ENCODE measurements at places on chromosomes 5 and 9.

DNA sequence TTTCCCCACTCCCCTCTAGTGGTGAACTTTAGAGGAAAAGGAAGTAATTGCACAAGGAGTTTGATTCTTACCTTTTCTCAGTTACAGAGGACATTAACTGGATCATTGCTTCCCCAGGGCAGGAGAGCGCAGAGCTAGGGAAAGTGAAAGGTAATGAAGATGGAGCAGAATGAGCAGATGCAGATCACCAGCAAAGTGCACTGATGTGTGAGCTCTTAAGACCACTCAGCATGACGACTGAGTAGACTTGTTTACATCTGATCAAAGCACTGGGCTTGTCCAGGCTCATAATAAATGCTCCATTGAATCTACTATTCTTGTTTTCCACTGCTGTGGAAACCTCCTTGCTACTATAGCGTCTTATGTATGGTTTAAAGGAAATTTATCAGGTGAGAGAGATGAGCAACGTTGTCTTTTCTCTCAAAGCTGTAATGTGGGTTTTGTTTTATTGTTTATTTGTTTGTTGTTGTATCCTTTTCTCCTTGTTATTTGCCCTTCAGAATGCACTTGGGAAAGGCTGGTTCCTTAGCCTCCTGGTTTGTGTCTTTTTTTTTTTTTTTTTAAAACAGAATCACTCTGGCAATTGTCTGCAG, 25.3 kb downstream of the SLC22A5 start:
- no peak for DNase-seq

DNA sequence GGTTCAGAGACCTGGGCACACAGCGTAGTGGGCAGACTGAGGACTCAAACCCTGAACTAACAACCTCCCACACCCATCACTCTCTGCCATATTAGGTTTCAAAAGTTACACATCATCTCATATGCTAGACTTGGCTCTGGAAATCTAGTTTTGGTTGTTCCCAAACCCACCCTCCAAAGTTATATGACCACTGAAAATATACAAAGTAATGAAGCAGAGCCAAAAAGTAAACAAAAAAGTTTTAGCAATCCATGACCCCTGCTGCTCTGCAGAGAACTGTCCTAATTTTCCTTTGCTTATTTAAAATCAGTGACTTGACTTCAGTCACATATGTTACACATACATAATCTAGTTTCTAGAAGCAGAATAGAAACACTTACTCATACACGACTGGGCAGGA, 155.6 kb upstream of the TAS2R1 start:
- no peak for DNase-seq

- DNase-seq, result no peak
These were observed 13.8 kb downstream of the FOXE1 start for GRCh38 chr9:97866848-97867247.

GRCh38 chr9:107954312-107954711, 464.7 kb upstream of the KLF4 start:
- no peak for DNase-seq

- DNase-seq, result no peak
These were observed 23.1 kb upstream of the ERCC6L2 start for GRCh38 chr9:95852059-95853032.

GRCh38 chr5:133081036-133081435, 29.2 kb downstream of the HSPA4 start:
- DNase-seq, result no peak

GRCh38 chr9:137353223-137354152, 51.4 kb upstream of the NRARP start:
- DNase-seq, result no peak

DNA sequence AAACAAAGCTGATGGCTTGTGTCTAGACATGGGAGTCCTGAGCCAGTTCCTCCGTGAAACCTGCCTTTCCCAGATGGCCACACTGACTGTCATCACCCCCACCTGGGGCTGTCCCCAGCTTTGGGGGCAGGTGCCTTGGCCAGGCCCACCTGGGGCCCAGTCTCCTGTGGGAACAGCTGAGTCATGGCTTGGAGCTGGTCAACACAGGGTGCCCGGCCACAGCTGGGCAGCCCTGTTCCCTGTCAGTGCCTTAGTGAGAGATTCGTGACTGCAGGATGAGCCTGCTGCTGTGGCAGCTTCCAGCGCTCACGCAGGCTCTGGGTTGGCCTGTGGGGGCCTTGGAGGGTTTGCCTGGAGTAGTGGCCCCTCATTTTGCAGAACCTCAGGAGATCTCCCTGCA, 56.5 kb downstream of the COL5A1 start:
- no peak for DNase-seq

DNA sequence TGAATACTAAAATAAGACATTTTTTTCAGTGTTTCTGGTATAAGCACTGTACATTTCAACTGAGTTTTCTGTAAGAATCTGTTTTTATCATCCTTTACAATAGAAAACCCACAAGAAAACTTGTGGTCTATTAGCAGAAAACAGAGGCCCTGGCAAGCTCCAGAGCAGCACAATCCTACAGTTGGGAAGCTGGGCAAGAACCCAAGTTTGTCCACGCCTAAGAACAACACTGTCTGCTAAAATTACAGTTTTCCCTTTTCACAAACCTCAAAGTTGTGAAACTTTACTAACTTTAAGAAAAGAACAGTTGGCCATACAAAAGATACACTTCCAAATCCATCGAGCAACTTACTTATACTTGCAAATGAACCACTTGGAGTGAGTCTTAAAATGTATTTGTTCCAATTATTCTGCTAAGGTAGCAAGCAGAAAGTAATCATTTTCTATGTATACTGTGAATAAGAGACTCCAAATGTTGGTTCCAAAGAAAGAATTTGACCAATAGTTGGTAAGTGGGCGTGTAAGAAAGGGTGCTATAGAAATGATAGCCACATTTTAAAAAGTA, 982.0 kb upstream of the ARRDC3 start:
- DNase-seq, result no peak

GRCh38 chr9:70081120-70081495, 37.5 kb downstream of the MAMDC2 start:
- DNase-seq, result no peak

DNA sequence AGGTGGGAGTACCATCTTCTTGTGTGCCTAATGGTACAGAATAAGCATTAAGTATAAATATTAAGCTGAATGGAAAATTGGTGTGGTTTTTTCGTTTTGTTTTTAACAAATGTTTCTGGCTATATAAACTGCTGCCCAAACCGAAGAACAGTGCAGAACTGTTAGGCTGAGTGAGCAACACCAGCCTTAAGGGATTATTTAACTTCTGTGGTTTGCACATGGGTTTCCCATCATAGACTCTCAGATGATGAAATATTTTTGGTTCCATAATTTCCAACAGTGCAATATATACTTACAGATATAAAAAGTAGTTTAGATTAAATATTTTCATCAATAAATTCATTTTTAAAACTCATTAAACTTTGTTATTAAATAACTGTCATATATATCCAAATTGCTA, 16.4 kb downstream of the C5orf63 start:
- no peak for DNase-seq

DNA sequence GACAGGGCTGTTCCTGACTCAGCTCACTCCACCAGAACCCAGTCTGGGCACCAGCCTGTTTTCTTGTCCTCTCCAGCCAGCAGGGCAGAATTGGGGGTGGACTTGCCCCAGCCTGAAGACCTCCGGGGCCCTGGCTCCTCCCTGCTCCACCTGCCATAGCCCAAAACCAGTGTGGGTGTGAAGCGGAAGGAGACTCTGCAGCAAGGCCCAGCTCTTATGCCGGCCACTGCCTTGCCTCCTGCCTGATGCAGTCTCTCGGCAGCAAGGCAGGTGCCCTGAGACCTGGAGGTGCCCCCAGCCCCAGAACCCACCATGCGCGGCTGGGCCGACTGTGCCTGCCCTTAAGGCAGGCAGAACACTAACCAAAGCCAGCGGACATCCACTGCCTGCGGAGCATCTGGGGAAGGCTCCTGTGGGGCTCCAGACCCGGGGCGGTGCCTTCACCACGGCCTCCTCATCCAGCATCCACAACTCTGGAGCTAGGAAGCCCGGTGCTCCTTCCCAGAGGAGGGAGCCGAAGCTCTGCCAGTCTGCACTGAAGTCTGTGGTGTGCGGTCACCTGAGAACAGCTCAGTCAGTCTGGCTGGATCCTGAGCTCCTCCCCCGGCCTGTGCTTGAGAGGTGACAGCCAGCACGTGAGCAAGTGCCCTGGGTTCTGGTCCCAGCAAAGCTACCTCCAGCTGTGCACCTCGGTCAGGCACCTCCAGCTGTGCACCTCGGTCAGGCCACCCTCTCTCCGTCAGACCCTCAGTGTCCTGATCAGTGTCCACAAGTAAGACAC, 116.7 kb downstream of the ADAMTS2 start:
- no peak for DNase-seq
